Natural killer cell treated with Interleukin-12 subunit alpha and Interleukin-12 subunit beta and Interleukin-15 and Interleukin-18, amount 100 ng/mL, for 72 hours (primary cell): ENCODE measurements at places on chromosomes 1 and 21. TPM values are rescaled to one million over a fixed set of nuclear protein-coding genes. Genes with fewer than 3 reads are reported as not detected.

- DNase-seq = no peak
- no peak overlapping the region for H3K27ac ChIP-seq
- H3K36me3 ChIP-seq = no peaks in the 10 kb centered on the region
- H3K27me3 ChIP-seq = peaks cover 9% of the 10 kb centered on the region
- H3K4me1 ChIP-seq = no peaks in the 10 kb centered on the region
- no peak overlapping the region for H3K4me3 ChIP-seq
Measured at GRCh38 chr21:37971390-37971950, 55.2 kb upstream of the KCNJ6 start.

DNA sequence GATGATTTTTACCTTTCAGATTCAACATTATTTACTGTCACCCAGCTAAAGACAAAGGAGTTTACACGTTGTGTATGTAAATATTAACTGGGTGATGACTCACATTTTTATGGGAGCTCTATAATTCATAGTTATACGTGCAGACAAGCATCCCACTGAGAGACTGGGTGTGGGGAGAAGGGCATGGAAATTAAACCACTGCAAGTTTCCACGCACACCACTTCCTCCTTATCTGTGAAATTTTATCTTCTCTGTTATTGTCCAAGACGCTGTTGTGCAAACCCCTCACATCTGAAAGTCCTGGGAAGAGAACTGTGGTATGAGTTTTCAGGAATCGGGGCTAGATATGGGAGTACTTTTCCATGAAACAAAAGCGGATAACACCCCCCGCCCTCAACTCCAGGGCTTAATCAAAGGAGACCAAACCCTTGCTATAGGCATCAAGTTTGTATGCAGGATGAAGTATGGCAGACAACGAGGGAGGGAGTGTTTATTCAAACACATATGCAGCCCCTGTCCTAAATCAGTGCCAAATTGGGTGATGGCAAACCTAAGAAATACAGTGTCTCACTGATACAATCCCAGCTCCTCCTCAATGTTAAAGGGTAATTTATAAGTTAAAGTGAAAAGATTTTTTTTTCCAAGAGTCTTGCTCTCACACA, 23.3 kb upstream of the DPT start:
- no peak overlapping the region for H3K4me3 ChIP-seq
- H3K27ac ChIP-seq = no peak overlapping the region
- H3K27me3 ChIP-seq = peaks cover 38% of the 10 kb centered on the region
- no peaks in the 10 kb centered on the region for H3K36me3 ChIP-seq
- H3K4me1 ChIP-seq = peaks cover 6% of the 10 kb centered on the region

GRCh38 chr1:17502326-17502778, 37.1 kb upstream of the ARHGEF10L start:
- no peaks in the 10 kb centered on the region for H3K4me1 ChIP-seq
- no peak overlapping the region for H3K27ac ChIP-seq
- no peaks in the 10 kb centered on the region for H3K36me3 ChIP-seq
- no peak overlapping the region for H3K4me3 ChIP-seq
- no peak for DNase-seq

DNA sequence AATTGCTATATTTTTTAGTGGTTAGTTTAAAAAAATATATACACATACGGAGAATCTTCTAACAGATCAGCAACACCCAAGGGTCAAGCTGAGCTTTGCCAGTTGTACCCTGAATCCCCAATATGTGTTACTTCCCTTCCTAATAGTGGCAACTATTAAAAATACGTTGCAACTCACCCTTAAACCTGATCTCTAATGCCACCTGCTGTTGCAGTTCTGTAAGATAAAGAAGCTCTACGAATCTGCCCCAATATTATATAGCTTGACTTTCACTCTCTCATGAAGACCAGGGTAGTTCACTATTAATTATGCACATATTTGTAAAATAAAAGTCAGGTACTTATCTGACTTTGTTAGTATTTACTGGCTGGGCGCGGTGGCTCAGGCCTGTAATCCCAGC, 58.4 kb downstream of the ASH1L start:
- no peaks in the 10 kb centered on the region for H3K36me3 ChIP-seq
- H3K4me3 ChIP-seq = no peak overlapping the region
- DNase-seq = no peak
- no peak overlapping the region for H3K27ac ChIP-seq

DNA sequence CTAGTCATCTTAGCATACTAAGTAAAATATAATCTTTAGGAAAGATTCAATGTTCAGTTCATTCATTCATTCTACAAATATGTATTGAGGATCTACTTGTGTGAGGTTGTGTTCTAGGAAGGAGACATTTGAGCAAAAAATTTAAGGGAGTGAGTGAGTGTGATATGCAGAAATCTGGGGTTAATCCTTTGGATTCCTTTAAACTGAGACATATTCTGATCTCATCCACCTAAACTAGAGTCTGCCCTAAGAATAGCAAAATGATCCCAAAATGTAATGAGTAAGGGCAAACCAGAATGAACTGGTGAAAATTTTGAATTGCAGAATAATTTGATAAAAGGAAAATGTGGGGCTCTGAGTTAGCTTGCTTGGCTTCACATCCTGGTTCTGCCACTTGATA, 8.6 kb downstream of the UBE2U start:
- peaks cover 20% of the 10 kb centered on the region for H3K27me3 ChIP-seq
- no peak overlapping the region for H3K4me3 ChIP-seq
- no peaks in the 10 kb centered on the region for H3K4me1 ChIP-seq
- no peak for DNase-seq
- no peak overlapping the region for H3K27ac ChIP-seq

DNA sequence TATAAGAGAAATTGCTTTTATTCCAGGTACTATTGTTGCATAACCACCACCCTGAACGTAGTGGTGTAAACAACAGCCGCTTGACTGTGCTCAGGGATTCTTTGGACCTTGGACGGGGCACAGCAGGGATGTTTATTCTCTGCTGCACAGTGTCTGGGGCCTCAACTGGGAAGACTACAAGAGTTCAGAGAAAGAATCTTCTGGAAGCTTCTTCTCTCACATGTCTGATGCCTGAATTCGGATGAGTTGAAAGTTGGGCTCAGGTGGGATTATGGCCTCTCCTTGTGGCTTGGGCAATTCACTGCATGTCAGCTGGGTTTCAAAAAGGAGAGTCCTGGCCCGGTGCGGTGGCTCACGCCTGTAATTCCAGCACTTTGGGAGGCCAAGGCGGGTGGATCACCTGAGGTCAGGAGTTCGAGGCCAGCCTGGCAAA, 19.0 kb upstream of the SSBP3 start:
- no peak overlapping the region for H3K27ac ChIP-seq
- H3K4me1 ChIP-seq = peaks cover 7% of the 10 kb centered on the region
- H3K36me3 ChIP-seq = no peaks in the 10 kb centered on the region
- no peaks in the 10 kb centered on the region for H3K27me3 ChIP-seq

DNA sequence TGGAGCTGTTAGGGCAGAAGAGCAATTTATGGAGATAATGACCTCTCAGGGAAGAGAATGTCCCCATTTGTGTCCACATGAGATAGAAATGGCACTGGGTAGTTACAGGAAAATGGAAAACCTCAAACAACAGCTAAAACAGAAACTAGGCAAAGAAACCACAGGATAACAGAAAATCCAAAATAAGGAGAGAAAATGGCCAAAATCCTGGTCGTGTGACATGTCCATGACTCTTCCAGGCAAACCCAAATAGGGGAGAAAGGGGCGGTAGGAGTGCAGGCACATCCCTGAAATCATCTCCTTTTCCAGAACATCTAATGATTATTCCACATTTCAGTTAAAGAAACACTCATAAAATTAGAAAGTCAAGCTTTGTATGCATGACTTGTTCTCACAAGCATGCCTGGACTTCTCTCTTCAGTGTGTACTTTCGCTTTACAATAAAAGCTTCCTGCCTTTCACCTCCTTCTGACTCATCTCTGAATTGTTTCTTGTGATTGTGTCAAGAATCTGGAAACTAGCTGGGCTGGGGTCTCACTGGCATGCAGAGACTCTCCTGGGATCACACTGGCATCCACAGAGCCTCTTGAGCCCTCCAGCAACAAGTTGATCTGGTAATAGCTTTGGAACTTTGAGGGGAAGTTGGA, 171.4 kb upstream of the ZP4 start:
- H3K27ac ChIP-seq = no peak overlapping the region
- DNase-seq = no peak
- H3K27me3 ChIP-seq = no peaks in the 10 kb centered on the region
- no peaks in the 10 kb centered on the region for H3K4me1 ChIP-seq
- H3K4me3 ChIP-seq = no peak overlapping the region

DNA sequence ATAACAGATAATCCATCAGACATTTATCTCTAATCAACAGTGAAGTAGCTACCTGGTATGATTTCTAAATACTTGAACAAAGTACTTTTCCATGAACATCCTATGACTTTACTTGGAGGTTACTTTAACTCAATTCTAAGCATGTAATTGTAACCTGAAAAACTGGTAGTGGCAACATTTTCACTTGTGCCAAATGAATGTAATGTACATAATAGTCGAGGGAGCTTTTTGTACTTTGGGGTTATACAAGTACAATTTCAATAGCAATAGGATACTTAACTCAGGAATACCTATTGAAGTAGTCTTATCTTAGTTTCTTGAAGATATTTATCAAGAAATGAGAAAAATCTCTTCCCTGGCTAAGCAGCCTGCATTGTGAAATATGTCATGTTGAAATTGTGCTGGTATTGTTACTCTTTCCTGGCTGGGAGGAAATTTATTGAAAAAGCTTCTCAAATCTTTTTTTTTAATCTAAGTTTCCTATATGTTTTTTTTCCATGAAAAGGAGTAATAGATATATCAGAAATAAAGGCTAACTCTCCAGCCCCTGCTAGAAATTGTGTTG, 33.7 kb upstream of the CACYBP start:
- DNase-seq = no peak
- H3K36me3 ChIP-seq = no peaks in the 10 kb centered on the region

DNA sequence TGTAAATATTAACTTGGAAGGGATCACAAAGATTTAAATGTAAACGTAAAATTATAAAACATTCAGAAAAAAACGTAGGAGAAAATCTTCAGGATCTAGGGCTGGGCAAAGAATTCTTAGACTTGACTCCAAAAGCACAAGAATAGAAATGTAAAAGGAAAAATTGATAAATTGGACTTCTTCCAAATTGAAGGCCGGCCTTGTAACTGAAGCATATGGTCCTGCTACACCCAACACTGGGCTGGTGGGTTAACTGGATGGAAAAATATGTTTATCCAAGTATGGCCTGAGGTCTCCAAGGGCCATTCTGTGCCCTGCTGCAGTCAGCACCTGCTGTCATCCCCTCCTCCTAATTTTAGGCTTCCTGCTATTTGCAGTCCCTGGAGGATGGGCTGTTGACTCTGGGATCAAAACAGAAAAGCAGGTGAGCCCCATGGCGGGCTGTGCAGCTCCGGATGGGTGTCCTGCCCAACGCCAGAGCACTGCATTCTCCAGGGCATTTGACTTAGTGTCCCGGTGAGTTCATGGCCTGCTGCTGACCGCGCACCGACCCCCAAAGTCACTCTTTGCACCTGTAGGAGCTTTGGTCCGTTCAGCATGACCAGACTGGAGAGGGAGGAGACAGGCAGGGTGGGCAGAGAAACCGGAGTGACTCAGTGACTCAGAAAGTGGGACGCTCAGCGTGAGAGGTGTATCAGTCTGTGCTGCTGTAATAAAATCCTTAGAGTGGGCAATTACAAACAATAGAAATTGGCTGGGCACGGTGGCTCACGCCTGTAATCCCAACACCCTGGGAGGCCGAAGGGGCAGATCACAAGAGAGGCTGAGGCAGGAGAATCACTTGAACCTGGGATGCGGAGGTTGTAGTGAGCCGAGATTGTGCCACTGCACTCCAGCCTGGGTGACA, 6.1 kb upstream of the AIRE start:
- peaks cover 3% of the 10 kb centered on the region for H3K27me3 ChIP-seq
- H3K4me3 ChIP-seq = no peak overlapping the region
- H3K36me3 ChIP-seq = no peaks in the 10 kb centered on the region
- no peak for DNase-seq
- H3K27ac ChIP-seq = no peak overlapping the region

Gene CD1E
- not detected for total RNA-seq

Gene SAMD13
- total RNA-seq = 0.33 TPM

Gene CD1B
- total RNA-seq = not detected
